Umbilical cord (tissue), 2 donors: ENCODE measurements at places on chromosomes 5 and 9. TPM values are rescaled to one million over a fixed set of nuclear protein-coding genes. Genes with fewer than 3 reads are reported as not detected.

DNA sequence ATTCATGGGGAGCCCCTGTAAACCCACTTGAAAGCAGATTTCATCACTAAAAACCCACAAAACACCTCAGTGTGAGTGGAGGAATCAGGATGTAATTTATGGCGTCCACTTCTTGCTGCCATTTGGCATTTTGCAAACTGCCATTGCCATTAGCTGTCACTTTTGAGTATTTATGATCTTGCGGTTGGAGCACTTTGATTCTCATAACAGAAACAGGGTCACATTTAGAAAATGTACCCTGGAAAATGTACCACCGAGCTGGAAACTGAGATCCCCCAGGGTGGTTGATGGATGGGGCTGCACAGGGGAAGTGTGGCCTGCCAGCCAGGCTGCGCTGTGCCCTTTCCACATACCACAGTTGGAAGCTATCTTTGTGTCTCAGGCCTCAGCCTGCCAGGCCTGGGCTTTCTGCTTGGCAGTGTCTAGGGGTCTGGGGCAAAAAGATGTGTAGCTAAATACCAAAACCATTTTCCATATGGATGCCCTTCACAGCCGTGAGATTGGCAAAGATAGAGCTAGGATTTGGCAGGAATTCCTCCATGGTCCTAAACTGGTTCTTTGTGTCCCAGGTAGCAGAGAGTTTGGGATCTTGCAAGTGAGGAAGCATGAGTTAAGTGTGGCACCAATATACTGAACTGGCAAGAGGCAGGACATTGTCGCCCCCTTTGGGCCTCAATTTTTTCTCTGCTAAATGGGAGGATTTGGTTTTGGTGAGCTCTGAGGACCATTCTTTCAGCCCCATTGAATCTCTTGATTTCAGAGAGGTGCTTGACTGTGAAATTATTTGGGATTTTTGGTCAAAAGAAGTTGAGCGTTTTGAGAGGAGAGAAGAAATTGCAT, 46.2 kb downstream of the GALNT10 start:
- DNase-seq: no peak

DNA sequence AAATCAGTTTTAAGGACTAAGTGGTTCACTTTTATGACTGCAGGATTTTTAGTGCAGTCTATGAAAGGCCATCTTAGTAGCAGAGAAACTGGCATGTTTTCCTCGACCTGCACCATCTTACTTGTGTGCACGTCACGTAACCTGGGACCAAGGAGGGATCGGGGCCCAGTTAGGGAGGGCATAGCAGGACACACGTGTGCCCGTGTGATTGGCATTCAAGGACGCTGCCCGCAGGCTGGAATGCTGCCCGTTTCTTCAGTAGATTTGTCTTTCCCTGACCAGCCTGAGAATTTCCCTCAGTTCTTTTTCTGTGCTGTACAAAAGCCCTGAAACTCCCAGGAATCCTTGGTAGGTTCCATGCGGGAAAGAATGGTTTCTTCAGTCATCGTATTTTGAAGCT, 196.3 kb downstream of the TRIO start:
- DNase-seq: no peak

DNA sequence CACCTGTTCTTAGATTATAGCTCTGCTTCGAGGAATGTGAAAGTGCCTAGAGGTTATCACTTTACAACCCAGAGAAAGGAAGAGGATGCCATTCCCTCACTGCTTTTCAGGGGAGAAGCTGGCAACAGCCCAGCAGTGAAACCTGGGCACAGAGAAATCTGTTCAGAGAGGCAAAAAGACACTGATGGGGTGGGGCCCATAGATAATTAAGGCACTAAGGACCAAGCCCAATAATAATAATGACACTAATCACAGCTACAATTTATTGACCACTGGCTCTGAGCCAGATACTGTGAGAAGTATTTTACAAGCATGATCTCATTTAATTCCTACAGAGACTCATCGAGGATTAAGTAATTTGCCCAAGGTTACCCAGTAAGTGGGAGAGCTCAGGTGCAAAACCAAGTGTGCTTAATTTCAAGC, 168.3 kb downstream of the PIK3R1 start:
- no peak for DNase-seq

DNA sequence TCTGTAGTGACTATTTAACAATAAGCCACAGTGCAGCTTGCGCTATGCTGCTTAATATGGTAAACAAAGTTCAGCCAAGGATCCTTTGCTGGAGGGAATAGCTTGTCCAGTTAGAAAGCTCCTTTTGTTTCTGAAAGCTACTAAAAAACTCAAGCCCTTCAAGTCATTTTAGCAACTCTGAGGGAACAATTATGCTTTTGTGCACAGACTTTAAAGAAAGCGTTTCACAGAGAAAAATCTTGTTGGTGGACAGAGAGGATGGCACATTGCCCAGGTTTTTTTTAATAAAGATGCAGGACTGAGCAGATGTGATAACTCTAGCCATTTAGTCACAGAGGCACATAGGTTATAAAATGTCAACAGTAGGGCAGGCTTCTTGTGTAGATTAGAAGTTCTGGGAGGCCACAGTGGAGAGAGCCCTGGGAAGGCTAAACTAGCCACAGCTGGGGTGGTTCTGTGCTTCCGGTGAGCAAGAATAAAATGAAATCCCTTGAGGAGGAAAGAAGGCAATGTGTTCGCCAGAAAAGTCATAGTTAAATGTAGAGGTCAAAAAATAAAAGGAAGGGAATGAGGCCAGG, 63.4 kb downstream of the ALDH7A1 start:
- DNase-seq: peak; percentile 30

- peak; percentile 26 for DNase-seq
Observed at GRCh38 chr5:81426359-81427030, 32.6 kb upstream of the ACOT12 start.

DNA sequence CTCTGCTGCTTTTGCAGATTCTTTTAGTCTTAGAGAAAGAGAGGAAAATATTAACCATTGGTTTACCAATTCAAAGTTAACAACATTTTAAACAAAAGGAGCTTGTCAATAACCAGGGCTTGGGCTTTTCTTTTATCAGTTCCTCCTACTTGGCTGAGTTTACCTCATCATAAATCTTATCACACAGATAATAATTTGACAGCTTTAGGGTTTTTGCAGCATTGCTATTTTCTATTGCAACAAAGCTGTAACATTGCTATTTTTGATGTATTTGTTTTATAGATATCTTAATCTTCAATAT, 9.8 kb upstream of the ABL1 start:
- no peak for DNase-seq

DNA sequence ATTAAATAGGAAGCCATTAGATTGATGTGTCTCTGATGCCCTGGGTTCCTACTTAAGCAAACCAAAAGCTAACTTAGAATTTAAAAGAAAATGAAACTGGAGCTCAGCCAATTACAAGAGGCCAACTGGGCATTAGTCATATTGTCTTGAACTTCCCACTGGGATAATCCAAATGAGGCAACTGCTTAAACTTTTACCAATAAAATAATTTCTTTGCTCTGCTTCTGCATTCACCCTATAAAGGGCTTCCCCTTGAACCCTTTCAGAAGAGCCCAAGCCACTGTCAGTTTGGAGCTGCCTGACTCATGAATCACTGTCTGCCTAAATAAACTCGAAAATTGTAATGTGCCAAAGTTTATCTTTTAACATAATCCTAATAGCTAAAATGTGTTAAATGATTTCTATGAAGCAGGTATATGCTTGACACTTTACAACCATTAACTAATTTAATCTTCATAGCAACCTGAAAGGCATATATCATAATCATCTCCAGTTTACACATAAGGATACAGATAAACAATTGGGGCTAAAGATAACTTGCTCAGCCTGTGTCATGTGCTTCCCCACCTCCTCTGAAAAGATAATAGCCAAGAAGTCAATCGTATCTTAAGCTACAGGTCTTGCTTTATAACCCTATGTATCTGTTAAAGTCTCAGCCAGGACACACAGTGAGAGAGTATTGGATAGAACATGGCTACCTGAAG, 11.5 kb downstream of the GPR150 start:
- peak; percentile 31 for DNase-seq

GRCh38 chr9:37745970-37746369, 7.6 kb upstream of the TRMT10B start:
- DNase-seq: no peak

DNA sequence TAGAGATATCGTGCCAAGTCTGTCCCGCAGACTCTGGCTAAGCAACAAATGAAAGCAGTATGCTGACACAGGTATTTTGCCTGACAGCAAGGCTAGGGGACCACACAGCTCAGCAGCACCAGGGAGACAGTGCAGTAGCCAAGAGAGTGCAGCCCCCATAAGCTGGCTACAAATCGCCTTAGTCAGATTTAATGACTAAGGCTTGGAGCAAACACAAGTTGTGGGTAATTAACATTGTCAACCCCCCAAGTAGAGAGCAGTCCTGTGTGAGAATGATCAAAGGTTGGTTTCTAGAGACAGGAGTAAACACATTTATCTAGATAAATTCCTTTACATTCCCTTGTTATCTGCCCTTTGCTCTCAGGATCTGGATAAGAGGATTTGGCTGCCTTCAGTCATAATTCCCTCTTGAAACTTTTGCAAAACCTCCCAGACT, 1434.5 kb upstream of the CDH6 start:
- DNase-seq: peak; percentile 24

DNA sequence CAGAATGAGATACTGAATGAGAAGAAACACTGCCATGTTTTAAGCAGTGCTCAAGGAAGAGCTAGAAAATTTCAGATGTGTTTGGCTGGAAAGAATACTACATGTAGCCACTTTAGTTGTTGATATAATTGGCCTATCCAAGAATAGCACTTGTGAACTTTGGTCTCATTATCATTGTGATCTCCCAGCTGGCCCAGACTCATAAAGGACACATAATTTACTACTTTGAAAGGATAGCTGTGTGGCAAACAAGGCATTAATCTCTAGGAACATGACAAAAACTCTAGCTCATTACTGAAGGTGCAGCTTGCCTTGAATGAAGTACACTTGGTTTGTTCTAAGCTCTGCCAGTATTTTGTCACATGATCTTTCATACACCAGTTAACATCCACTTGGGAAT, 356.3 kb downstream of the CSNK1G3 start:
- no peak for DNase-seq

DNA sequence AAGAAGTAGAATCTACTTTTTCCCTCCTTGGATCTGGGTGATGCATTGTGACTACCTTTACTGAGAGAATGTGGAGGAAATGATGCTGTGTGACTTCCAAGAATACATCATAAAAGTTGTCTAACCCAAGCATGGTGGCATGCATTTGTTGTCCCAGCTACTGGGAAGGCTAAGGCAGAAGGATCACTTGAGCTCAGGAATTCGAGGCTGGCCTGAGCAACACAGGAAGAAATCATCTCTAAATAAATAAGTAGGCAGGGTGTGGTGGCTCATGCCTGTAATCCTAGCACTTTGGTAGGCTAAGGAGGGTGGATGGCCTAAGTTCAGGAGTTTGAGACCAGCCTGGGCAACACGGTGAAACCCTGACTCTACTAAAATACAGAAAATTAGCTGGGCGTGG, 143.2 kb upstream of the VLDLR start:
- no peak for DNase-seq

- no peak for DNase-seq
Observed at GRCh38 chr9:137952976-137953666, 75.5 kb downstream of the CACNA1B start.

ANXA2R gene
- 2.9 TPM for total RNA-seq

LHX3 gene
- total RNA-seq: 0.24 TPM

PCDHGA4 gene
- 6.0 TPM for total RNA-seq

ADGRD2 gene
- not detected for total RNA-seq

TOR4A gene
- 4.3 TPM for total RNA-seq

CCDC180 gene
- total RNA-seq: 13.0 TPM

ENTREP1 gene
- 10.6 TPM for total RNA-seq

PCDHA1 gene
- total RNA-seq: 5.3 TPM
